ACHN (cell line): ENCODE measurements at places on chromosomes 1 and 21.

GRCh38 chr1:107464827-107465226, 324.0 kb downstream of the NTNG1 start:
- peak; percentile 9 for DNase-seq

DNA sequence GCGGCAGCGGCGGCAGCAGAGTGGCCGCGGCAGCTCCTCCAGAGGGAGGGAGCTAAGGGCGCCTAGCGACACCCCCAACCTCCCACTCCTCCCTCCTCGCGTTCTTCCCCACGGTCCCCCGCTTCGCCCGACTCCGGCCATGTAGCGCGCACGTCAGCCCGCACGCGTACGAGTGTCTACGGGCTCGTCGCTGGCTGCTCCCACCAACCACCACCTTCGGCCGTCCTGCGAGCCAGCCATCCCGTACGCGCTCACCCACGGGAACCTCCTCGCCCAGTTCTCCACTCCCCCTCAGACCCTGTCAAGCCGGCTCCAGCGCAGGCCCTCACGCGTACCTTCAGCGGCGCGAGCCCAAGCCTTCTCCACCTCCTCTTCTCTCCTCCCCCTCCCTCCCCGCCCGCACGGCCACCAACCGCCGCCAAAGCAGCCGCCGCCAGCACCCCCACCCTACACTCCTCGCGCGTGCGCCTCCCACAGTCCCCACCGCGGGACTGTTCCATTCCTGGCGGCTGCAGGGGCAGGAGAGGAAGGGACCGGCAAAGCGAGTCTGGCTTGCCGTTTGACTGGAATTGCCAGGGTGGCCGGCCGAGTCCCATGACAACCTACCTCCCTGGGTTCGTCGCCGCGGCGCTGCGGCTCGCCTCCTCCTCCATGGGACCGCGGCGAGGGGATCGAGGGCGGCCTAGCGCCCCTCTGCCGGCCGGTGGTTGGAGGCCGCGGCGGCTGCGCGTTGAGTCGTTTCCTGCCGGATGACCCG, at the start of gene YY1AP1:
Gene YY1AP1, minus strand, starts transcription at position 451 of the 757 bp plus-strand sequence. CDS start 8,338 bp downstream, outside the sequence.
- peak; percentile 89 for DNase-seq

- DNase-seq, result no peak
Measured at GRCh38 chr1:21626921-21627339, 42.2 kb downstream of the RAP1GAP start.

DNA sequence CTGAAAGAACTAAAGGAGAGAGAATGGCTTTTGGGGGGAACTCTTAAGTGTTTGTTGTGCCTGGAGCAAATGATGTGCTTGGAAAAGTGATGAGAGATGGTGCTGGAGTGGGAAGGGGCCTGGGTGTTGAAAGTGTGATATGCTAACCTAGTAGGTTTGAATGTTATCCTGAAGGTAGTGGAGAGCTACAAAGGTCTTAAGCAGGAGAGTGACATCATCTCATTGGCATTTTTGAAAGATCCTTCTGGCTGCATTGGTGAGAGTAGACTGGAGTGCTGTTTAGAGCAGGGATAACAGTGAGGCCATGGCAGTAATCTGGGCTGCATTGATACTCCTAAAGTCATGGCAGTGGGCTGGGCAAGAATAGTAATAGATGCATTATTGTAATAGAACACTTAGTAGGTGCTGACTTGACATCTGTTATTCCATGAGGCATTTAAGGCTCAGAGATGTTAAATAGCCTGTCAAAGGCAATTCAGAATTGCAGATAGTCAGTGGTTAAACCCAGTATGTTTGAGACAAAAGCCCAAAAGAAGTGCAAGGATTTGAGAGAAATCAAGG, 44.5 kb downstream of the MDM4 start:
- DNase-seq, result peak; percentile 77

- DNase-seq, result no peak
Measured at GRCh38 chr1:29390491-29391361, 154.4 kb downstream of the PTPRU start.

GRCh38 chr1:199736646-199737045, 290.9 kb upstream of the NR5A2 start:
- DNase-seq, result no peak

- no peak for DNase-seq
Measured at GRCh38 chr1:93635614-93636543, 45.8 kb downstream of the BCAR3 start.

- DNase-seq, result no peak
Measured at GRCh38 chr1:207346513-207346912, 25.0 kb downstream of the CD55 start.

- no peak for DNase-seq
Measured at GRCh38 chr1:100415498-100415778, 63.1 kb downstream of the CDC14A start.

GRCh38 chr1:1254667-1254998, 8.1 kb upstream of the C1QTNF12 start:
- DNase-seq, result no peak

- DNase-seq, result no peak
Measured at GRCh38 chr21:33883118-33883517, 32.5 kb downstream of the ATP5PO start.

GRCh38 chr1:153646672-153647345, 11.7 kb upstream of the SNAPIN start:
- no peak for DNase-seq

DNA sequence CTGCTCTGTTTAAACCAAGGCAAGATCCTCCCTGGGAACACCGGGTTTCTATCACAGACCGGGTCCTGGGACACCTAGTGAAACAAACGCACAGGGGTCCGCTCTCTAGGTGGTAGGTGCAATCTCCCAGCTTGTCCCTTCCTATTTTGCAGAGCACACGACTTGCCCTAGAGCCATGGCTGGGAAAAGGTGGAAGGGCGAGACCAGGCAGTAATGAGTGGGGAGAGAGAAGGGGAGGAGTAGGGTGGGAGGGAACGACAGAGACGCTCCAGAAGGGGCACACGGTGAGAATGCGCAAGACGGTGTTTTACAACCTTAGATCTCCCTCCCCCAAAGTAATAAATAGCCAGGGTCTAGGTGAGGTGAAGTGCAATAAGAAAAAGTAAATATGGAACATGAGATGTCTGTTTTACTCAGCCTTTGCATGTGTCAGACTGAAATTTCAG, 9.3 kb upstream of the ARHGAP29 start:
- DNase-seq, result peak; percentile 30

DNA sequence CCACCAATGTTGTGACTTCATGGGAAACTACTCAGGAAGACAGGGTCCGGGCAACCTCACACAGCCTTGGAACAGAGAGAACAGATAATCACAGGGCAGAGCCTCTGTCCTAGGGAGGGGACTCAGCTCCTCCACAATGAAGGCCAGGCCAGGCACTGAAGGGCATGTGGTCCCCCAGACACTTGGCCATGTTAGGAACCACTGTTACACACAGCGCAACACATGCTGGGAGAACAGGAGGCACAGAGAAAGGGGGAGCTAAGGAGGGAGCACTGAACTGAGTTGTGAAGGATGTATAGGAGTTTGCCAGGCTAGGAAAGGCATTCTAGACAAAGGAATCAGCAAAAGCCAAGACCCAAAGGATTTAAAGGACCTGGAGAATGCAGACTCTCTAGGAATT, 127.6 kb downstream of the DMRTB1 start:
- DNase-seq, result no peak

DNA sequence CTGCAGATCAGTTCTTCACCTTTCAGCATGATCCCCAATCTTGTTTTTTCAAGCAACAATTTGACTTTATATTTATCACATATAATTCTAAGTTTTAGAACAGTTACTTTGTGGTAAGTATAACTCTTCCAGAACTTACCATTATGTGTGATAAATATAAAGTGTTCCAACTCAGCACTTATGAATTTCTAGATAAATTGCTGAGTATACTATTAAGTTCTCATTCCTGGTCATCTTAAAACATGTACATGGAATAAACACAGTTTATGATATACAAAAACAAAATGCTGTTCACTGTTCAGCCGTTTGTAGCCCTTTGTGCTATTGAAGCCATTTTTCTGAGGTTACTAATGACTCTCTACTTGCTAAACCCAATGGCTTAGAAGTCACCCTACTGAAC, 5.1 kb upstream of the XPR1 start:
- no peak for DNase-seq

DNA sequence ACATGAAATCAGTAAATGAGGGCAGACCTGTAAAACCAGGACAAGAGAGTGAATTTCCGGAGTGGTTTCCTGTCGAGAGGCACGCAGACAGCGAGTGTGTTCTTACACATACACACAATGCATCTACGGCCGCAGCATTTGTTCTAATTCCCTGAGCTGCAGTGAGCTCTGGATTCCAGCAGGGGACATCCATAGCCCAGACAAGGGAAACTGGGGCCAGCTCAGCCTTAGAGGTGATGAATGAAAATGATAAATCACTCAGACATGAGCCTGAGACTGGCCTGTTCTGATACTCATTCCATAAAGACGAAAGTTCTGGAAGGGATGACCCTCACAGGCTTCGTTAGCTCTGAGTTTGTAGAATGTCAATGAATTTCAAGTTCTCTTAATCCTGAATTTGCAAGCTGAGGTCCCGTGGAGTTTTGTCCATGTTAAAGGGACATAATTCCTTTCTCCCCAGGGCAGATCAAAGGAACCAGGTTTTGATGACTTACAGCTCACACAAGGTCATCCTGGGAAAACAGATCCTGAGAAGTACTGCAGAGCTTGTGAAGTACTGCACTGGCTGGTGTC, 207.9 kb upstream of the C1orf87 start:
- peak; percentile 67 for DNase-seq

- no peak for DNase-seq
Measured at GRCh38 chr1:239733995-239734394, 347.6 kb downstream of the CHRM3 start.

DNA sequence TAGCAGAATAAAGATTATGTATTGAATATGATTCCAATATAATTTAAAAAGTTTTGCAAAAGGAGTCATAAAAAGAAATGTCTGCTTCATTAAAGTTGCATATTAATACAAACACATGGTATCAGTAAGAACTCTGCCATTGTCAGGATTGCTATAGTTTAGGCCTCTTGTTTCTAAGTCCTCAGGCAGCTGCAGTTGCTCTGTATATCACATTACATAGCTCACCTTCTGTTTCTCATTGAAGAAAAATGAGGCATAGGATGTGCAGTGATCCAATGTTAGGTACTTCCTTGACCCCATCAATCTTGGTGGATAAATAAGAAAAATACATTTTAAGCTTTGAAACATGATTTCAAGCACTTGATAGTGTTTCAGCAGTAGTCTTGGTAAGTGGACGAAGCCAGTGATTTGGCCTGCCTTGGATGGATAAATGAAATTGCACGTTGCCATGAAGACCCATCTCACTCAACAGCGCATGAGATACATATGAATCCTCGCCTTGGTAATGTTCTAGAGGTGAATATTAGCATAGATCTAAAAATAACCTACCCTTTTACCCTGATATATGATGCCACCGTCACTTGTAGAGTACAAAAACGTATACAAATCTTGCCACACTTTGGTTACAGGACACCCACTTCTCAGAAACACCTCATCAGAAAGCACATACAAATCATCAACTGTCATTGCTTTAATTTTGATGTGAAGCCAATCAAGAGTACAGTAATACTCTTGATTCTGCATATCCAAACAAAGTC, 25.3 kb downstream of the ZFYVE9 start:
- no peak for DNase-seq

- DNase-seq, result no peak
Measured at GRCh38 chr1:219220945-219221344, 47.3 kb downstream of the LYPLAL1 start.

- no peak for DNase-seq
Measured at GRCh38 chr1:19907456-19907855, 16.0 kb downstream of the PLA2G2E start.

GRCh38 chr1:166900987-166901386, 24.9 kb upstream of the TADA1 start:
- peak; percentile 29 for DNase-seq

- DNase-seq, result no peak
Measured at GRCh38 chr1:183385340-183386144, 32.6 kb downstream of the NMNAT2 start.

DNA sequence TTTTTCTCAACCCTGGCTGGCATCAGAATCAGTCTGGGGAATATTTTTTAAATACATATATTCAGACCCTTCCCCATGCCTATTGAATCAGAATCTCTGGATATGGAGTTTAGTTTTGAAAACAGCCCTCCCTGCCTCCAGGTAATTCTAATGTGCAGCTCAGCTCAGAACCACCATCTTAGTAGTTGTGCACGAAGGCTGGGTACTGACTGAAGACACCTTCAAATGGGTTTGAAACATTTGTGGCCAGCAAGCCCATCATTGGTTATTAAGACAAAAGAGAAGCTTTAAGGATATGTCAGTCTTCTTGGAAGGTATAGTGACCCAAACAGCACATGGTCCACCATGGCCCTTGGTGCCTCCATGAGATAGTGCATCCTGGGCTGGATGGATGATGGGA, 7.1 kb downstream of the LRRC8D start:
- no peak for DNase-seq

GRCh38 chr1:76867342-76868130, at the start of gene ST6GALNAC5:
Gene ST6GALNAC5 (plus strand): TSS chr1:76867480.
- peak; percentile 15 for DNase-seq

DNA sequence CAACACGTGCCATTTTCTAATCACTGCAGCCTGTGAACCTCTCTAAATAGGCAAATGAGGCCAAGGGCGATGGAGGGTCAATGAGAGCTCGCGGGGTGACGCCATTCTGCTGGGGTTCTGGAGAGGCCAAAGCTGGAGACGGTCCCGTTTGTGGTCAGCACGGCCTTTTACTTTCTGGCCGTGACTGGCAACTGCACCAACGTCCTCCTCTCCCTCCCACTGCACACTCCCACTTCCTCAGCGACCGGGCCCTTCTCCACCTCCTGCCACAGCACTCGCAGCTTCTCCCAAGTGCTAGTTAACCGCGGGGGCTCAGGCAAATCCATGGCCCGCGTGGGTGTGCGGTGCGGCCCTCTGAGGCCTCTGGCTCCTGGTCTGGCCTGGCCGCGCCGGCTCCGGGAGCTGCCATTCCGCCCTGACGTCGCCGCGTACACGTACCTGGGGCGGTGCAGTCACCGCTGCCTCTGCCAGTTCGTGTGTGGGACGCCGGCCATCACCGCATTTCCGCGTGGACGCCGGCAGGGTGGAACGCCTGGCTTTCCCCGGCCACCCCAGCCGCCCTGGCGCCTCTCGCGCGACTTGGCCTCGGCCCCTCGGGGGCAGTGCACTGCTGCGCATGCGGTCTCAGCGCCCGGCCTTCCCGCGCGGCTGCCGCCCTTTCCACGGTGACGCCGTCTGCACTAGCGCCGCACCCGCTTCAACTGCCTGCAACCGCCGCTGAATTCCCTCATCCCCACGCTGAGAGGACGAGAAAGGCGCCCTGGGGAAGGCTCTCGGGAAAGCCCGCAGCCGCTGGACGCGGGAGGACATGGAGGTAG, 18.2 kb downstream of the OR2C3 start:
- no peak for DNase-seq

GRCh38 chr1:201779351-201779880, 49.5 kb upstream of the IPO9 start:
- DNase-seq, result no peak

GRCh38 chr1:206832352-206832880, 33.0 kb upstream of the IL20 start:
- no peak for DNase-seq
